ENCODE measurements at places on chromosomes 6 and 20. TPM values are rescaled to one million over a fixed set of nuclear protein-coding genes. Genes with fewer than 3 reads are reported as not detected.

The TP53TG5 gene
- not detected for total RNA-seq

The GCNT2 gene
- total RNA-seq, result 3.1 TPM

The SLC16A10 gene
- total RNA-seq, result 11.2 TPM

The TTPAL gene
- total RNA-seq, result 18.9 TPM

The MUC22 gene
- total RNA-seq, result not detected

The DDX39B gene
- 737 TPM for total RNA-seq

The EDN1 gene
- 0.15 TPM for total RNA-seq

The PAK5 gene
- not detected for total RNA-seq

DNA sequence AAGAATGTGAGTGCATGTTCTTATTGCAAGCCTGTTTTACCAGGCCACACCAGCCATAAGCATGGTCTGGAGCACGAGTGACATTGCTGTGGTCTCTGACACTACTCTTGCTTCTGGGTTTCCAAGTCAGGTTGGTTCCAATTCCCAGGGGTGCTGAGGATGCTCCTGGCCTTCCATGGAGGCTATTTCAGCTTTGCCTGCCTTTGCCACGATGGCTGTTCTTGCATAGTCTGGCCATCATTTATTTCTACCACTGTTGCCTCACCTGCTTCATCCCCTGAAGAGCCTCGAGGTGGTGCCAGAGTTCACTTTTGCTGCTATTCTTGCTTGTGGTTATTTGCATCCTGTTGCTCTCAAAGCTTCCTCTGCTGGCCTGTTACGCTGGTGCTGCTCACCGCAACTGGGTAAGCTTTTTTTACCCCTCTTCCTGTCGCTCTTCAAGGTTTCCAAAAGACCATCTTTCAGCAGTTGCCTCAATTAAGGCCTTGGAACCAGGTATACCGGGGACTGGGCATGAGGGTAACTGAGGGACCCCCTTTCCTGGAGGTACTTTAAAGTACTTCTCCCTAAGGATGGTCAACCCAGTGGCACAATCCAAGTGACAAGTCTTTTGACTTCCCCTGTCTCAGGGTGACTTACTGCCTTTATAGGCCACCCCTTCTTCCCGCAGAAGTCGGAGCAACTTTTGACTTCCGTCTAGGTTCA is 64.5 kb downstream of the AKAP7 start:
- no peaks in the 10 kb centered on the region for H3K36me3 ChIP-seq
- no peaks in the 10 kb centered on the region for H3K27me3 ChIP-seq
- peaks cover 64% of the 10 kb centered on the region for H3K4me1 ChIP-seq

- no peaks in the 10 kb centered on the region for H3K27me3 ChIP-seq
- DNase-seq, result no peak
- no peak overlapping the region for H3K4me3 ChIP-seq
- H3K4me1 ChIP-seq, result no peaks in the 10 kb centered on the region
- no peaks in the 10 kb centered on the region for H3K36me3 ChIP-seq
Observed at GRCh38 chr6:134724771-134725340, 225.0 kb downstream of the ALDH8A1 start.

DNA sequence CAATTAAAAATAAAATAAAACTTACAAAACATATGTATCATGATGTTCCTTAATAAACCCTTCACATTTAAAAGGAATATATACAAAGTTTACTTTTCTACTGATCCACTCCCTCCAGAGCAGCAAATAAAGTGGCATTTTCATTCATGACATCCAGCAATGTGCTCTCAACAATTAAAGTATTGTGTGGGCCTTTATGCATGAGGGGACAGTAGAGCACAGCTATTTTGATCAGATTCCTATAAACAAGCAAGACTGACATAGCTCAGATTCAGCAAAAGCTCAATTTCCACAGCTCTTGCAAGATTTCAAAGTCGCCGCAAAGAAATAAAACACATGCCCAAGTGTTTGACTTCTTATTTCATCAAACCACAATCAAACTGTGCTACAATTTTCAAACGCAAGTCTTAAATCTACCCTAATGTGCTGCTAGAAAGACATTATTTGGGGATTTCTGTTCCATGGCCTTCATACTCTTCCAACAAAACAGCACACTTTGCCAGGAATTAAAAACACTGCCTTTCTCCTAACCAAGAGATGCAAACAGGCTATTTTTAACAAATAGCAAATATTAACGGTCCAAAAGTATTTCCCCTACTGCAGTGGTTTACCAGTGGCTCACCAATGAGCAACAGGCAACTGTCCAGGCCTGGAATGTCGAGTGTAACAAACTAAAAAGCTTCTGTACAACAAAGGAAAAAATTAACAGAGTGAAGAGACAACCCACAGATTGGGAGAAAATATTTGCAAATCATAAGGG is 52.3 kb downstream of the MBOAT1 start:
- H3K27me3 ChIP-seq, result no peaks in the 10 kb centered on the region
- no peak overlapping the region for H3K27ac ChIP-seq
- DNase-seq, result no peak
- H3K4me3 ChIP-seq, result no peak overlapping the region
- no peaks in the 10 kb centered on the region for H3K4me1 ChIP-seq

GRCh38 chr6:10382322-10382721 is 32.6 kb downstream of the TFAP2A start:
- peaks cover 55% of the 10 kb centered on the region for H3K27me3 ChIP-seq
- H3K27ac ChIP-seq, result no peak overlapping the region
- H3K36me3 ChIP-seq, result no peaks in the 10 kb centered on the region
- DNase-seq, result no peak
- no peaks in the 10 kb centered on the region for H3K4me1 ChIP-seq

- no peak overlapping the region for H3K27ac ChIP-seq
- H3K4me3 ChIP-seq, result no peak overlapping the region
- no peak for DNase-seq
- H3K4me1 ChIP-seq, result no peaks in the 10 kb centered on the region
- H3K27me3 ChIP-seq, result no peaks in the 10 kb centered on the region
- no peaks in the 10 kb centered on the region for H3K36me3 ChIP-seq
Observed at GRCh38 chr20:48298851-48299484, 513.7 kb upstream of the SULF2 start.

GRCh38 chr20:6496874-6497273 is 270.6 kb upstream of the BMP2 start:
- H3K36me3 ChIP-seq, result no peaks in the 10 kb centered on the region
- no peak overlapping the region for H3K27ac ChIP-seq

GRCh38 chr6:8030920-8031319 is 33.3 kb downstream of the BLOC1S5 start:
- H3K36me3 ChIP-seq, result no peaks in the 10 kb centered on the region
- DNase-seq, result no peak
- no peak overlapping the region for H3K4me3 ChIP-seq
- H3K4me1 ChIP-seq, result no peaks in the 10 kb centered on the region

DNA sequence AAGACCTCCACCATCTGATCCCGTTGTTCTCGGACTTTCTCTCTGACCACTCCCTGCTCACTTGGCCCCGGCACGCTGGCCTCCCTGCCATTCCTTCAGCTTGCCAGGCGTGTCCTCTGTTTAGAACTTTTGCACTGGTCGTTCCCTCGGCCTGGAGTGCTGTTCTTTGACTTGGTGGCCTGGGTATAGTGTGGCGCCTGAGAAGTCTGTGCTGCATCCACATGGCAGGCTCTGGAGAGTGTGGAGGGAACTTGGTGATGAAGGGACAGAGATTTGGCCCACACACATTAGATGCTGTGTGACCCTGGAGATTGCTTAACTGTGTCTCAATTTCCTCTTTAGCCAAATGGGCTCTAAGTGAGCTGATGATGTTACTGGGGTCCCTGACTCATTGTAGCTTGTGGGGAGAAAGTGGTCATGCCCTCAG is 13.0 kb upstream of the TGM2 start:
- no peak overlapping the region for H3K27ac ChIP-seq
- no peaks in the 10 kb centered on the region for H3K36me3 ChIP-seq
- H3K4me1 ChIP-seq, result no peaks in the 10 kb centered on the region
- H3K4me3 ChIP-seq, result no peak overlapping the region

DNA sequence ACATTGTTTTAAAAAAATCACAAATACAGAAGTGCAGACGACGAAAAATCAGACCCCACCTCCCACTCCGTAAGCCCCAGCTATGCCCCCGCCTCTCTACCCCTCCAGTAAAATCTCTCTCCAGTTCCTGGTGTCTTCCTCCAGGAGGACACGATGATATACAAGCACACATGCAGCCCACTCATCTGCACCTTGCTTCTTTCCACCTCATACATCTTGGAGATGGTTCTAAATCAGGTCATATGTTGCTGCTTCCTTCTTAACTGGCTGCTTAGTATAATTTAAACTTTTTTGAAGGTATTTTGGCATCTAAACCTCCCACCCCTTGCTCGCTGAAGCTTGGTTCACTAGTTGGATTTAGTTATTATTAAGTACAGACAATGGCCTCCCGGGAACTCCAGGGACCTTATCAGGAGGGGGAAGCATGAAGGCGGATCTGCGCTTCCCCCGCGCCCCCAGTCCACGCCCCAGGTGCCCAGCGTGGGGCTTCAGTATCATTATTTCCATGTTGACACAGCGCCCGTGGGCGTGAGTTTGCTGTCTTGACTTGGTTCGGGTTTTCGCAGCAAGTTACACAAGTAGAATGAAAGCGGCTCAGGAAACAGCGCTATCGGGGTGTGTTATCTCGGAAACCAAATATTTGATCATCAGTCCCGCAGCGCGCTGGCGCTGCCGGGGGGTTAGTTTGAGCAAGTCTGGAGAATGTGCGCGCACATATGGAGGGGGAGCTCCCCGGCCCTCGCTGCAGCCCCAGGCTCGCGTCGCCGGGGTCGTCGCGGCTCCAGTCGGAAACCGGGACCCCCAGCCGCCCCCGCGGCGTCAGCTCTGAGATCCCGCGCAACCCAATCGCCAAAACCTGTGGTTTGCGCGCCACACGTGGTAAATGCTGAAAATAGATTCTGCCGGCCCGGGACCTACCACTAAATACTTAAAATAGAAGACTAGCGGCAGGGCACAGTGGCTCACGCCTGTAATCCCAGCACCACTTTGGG is 2.3 kb downstream of the BMP7 start:
- H3K4me1 ChIP-seq, result no peaks in the 10 kb centered on the region
- no peak for DNase-seq
- peaks cover 5% of the 10 kb centered on the region for H3K27me3 ChIP-seq
- no peak overlapping the region for H3K4me3 ChIP-seq

DNA sequence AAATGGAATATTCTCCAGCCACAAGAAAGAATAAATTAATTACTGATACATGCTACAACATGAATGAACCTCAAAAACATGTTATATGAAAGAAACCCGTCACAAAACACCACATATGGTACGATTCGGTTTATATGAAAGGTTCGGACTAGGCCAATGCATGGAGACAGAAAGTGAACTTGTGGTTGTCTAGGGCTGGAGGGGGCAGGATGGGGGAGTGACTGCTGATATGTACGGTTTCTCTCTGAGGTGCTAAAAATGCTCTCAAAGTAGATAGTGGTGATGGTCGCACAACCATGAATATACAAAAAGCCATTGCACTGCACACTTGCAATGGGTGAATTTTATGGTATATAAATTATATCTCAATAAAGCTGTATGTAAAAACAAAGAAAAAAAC is 18.3 kb downstream of the AGPAT4 start:
- no peaks in the 10 kb centered on the region for H3K4me1 ChIP-seq
- H3K36me3 ChIP-seq, result no peaks in the 10 kb centered on the region
- no peak for DNase-seq
- no peaks in the 10 kb centered on the region for H3K27me3 ChIP-seq
- no peak overlapping the region for H3K27ac ChIP-seq

DNA sequence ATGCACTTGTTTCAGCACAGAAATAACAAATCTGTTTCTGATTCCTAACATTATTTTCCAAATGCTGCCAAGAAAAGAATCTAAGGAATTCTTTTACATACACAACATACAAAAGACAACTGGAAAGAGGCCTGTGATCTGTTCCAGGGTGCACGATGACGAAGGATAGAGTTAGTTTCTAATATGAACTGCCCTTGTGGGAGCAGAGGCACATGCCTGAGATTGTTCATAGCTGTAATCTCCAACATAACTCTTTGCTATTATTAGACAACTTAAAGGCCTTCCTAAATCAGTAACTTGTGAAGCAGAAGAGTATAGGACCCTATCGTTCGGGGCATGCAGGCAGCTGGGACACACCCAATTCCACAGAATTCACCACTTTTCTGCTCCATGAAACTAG is 41.2 kb upstream of the NHSL1 start:
- no peak overlapping the region for H3K27ac ChIP-seq
- no peak overlapping the region for H3K4me3 ChIP-seq
- no peaks in the 10 kb centered on the region for H3K36me3 ChIP-seq
- no peaks in the 10 kb centered on the region for H3K4me1 ChIP-seq
- H3K27me3 ChIP-seq, result no peaks in the 10 kb centered on the region

- H3K4me3 ChIP-seq, result no peak overlapping the region
- no peaks in the 10 kb centered on the region for H3K27me3 ChIP-seq
- H3K4me1 ChIP-seq, result peaks cover 3% of the 10 kb centered on the region
Observed at GRCh38 chr20:4617484-4617883, 104.2 kb upstream of the PRND start.

- H3K27ac ChIP-seq, result no peak overlapping the region
- no peak overlapping the region for H3K4me3 ChIP-seq
- H3K4me1 ChIP-seq, result peaks cover 22% of the 10 kb centered on the region
- H3K27me3 ChIP-seq, result no peaks in the 10 kb centered on the region
- H3K36me3 ChIP-seq, result no peaks in the 10 kb centered on the region
Observed at GRCh38 chr20:19978511-19979210, 38.5 kb upstream of the NAA20 start.

- no peak for DNase-seq
- H3K27me3 ChIP-seq, result no peaks in the 10 kb centered on the region
- H3K4me3 ChIP-seq, result no peak overlapping the region
- H3K4me1 ChIP-seq, result peaks cover 12% of the 10 kb centered on the region
Observed at GRCh38 chr20:312067-312466, 13.3 kb upstream of the SOX12 start.

DNA sequence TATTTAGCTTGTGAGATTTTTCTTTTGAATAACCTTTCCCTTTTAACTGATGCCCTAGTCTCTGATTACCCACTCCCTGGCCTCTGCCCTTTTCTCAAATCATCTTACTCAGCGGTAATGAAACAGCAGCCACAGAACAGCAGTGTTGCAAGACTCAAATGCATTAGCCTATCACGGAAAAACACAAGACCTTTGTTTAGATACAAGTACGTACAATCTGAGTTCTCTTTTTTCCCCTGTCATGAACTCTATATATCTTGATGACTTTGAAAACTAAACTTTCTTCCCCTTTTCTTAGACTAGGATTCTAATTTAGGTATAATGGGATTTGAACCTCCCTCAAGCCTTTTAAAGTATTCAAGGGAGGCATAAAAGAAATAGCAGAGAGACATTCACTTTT is 1034.9 kb downstream of the EYS start:
- no peaks in the 10 kb centered on the region for H3K4me1 ChIP-seq
- no peaks in the 10 kb centered on the region for H3K27me3 ChIP-seq
- DNase-seq, result no peak
- H3K4me3 ChIP-seq, result no peak overlapping the region
- H3K27ac ChIP-seq, result no peak overlapping the region

GRCh38 chr6:137766596-137767370 is 100.3 kb upstream of the TNFAIP3 start:
- DNase-seq, result no peak
- no peak overlapping the region for H3K4me3 ChIP-seq
- no peak overlapping the region for H3K27ac ChIP-seq
- H3K4me1 ChIP-seq, result peaks cover 29% of the 10 kb centered on the region

GRCh38 chr20:972256-972655 is 29.9 kb downstream of the RSPO4 start:
- H3K27me3 ChIP-seq, result no peaks in the 10 kb centered on the region
- H3K36me3 ChIP-seq, result no peaks in the 10 kb centered on the region
- DNase-seq, result no peak
- H3K27ac ChIP-seq, result no peak overlapping the region

- no peak overlapping the region for H3K27ac ChIP-seq
- no peaks in the 10 kb centered on the region for H3K27me3 ChIP-seq
- H3K36me3 ChIP-seq, result no peaks in the 10 kb centered on the region
- H3K4me3 ChIP-seq, result no peak overlapping the region
- no peaks in the 10 kb centered on the region for H3K4me1 ChIP-seq
- DNase-seq, result no peak
Observed at GRCh38 chr6:127182501-127182900, 64.0 kb downstream of the RSPO3 start.
